ENCODE measurements at places on chromosomes 6 and 20.

DNA sequence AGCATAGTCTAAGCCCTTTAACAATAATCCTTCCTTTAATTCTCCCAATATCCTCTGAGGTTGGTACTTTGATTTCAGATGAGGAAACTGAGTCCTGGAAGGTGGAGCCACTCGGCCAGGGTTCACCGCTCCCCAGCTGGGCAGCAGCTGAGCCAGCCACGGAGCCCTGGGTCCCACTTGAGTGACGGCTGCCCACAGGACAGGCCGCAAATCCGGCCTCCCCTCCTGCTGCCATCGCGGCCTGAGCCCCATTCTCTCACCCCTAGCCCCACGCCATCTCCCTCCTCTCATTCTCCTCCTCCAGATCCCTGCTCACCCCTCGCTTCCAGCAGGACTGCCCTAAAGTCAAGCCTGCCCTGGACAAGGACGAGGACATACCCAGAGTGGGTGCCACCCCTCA is 41.4 kb downstream of the AGPAT4 start:
- DNase-seq = no peak

- no peak for DNase-seq
Measured at GRCh38 chr6:3738381-3739131, 13.0 kb downstream of the PXDC1 start.

DNA sequence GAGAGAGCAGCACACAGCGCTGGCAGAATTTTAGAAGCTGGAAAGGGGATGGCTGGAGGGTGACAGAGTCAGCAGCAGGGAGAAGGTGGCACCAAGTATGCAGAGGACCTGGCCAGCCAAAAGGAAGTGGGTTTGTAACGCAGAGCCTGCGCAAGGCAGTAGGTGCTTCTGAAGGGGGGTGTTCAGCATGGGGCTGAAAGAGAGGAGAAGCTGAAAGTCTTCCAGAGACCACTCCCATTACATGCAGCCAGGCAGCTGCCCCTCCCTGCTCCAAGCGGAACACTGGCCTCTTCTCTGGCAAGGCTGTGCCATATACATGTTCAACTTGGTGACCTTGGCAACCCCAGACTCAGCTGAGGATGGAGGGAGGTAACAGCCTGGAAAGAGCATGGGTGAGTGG is 42.1 kb upstream of the TULP1 start:
- DNase-seq = no peak

DNA sequence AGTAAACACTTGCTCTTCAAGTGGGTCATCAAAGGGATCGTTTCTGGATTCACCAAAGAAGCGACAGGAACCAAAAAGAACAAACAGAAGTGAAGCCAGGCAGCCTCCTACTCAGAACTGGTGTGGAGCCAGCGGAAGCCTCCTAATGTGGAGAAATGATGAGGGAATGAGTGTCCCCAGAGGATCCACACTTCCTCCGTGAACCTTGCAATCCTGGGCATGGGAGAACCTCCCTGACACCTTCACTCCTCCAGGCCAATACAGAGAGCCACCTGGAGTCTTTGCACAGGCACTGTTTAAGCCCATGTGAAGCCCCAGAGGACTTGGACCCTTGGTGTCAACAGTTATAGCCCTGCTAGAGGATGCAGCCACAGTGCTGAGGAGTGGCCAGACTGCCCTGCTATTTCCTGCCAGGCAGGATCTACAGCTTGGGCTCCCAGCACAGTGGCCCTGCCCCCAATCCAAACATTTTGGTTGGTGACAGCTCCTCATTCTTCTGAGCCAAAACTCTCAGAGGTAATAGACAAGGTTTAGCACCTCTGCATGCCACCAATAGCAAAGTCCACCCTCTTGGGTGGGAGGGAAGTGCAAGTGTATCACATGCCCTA is 23.2 kb upstream of the SERINC1 start:
- no peak for DNase-seq

DNA sequence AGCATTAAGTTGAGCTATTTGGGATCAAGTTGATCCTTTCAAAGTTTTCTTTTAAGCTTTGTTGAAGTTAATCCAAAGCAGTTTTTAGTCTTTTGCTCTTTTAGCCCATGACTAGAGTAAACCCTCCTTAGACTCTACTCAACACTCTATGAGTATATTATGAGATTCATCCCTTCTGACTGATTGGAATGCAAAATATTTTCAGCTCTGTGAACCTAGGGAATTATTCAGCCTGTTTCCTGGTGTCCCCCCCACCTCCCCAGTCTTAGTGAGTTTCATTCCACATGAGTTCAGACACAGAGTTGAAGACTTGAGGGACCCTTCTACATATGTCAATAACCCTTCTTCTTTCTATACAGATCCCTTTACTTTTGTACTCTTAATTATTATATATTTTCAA is 413.7 kb downstream of the RFPL4B start:
- no peak for DNase-seq

DNA sequence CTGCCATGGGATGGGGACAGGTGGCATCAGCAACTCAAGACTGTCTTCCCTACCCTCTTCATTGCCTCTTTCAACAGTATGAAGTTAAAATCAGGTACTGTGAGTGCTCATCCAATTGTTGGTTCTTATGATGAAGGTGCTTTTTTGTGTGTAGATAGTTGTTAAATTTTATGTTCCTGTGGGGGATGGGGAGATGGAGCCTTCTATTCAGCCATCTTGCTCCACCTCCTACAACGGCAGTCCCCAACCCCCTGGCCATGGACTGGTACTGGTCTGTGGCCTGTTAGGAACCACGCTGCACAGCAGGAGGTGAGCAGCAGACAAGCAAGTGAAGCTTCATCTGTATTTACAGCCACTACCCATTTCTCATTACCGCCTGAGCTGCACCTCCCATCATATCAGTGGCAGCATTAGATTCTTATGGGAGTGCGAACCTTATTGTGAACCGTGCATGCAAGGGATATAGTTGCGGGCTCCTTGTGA is 47.8 kb upstream of the TOP1 start:
- DNase-seq = no peak

- no peak for DNase-seq
Measured at GRCh38 chr6:17703256-17703694, 3.5 kb downstream of the NUP153 start.

DNA sequence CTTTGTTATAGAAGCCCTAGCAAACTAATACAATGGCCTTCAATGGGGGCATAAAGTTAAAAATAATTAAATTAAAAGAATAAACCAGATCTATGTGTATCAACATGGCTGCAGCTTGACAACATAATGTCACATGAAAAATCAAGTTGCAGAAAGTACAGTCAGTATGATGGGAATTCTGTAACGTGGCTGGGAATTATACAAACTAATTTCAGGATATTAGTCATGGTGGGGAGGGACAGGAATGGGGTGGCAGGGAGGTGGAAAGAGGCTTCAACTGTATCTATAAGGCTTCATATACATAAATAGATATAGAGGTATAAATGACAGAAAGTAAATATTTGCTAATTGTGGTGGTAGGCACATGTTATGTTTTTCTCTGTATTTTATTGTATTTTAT is 107.1 kb downstream of the UNC5CL start:
- DNase-seq = no peak

- no peak for DNase-seq
Measured at GRCh38 chr20:32350421-32350820, 7.7 kb upstream of the ASXL1 start.

GRCh38 chr20:58542411-58543095 is 27.4 kb upstream of the APCDD1L start:
- DNase-seq = no peak

DNA sequence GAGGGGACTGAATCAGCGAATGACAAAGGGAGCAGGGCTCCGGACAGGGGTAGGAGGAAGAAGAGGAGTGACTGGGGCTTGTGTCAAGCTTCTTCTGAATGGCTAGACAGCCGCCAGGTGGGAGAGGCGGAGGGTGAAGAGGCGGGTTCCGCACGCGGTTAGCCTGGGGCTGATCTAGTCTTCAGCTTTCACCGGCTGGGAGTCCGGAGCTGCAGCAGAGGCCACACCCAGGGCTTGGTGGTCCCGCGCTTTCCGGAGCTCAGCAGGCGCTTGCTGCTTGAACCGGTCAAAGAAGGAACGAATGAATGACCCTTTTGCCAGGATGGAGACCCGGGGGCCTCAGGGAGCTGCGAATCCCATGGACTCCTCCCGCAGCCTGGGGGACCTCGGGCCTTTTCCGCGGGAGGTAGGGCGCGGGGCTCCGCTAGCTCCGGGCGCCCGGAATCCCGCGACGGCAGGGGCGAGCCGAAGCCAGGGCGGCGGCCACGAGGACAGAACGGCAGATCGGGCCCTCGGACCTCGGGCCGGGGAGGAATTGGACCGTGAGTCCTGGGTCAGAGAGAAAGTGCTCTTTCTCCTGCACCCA is at the start of gene C6orf141:
Gene C6orf141 (plus strand): TSS at position 177 of the 586 bp plus-strand sequence. CDS start 125 bp downstream, at position 302.
- no peak for DNase-seq

DNA sequence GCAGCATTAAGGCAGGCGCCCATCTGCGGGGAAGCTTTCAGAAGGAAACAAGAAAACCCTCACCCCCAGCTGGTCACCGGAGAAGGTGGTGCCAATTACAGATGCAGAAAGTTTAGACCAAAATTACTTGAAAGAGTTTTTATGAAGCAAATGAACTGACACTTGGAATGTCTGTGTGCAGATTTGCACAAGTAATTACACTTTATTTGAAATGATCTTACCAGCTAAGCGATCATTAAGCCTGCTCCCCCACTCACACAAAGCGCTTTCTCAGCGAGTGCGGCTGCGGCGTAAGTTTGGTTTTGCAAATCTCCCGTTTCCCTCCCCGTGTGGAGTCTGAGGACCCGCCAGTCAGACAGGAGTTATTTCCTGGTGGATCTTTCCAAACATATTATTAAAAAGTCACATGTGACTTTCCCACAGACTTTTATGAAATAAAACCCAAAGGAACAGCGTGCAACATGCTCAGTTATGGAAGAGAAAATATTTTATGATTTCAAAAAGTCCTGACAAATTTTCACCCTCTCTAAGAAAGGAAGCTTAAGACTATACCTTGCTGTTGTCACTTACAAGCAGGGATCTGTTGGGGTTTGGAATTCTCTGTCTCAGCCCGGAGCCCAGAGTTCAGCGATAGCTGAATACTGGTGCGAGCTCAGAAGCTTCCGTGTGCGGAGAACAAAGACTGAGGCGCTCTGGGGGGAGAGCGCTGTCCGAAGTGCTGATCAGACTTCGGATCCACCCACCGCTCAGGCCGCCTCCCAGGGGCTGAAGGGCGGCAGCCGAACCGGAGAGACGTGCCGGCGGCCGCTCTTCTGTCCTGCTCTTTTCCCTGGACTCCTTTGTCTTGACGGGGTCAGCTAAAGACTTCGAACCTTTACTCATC is 2.7 kb upstream of the MYT1 start:
- no peak for DNase-seq
